Mesothelial cell of epicardium (in vitro differentiated cells): ENCODE measurements at places on chromosomes 3 and 15.

GRCh38 chr3:37125195-37126073, 48.9 kb downstream of the LRRFIP2 start:
- H3K27me3 ChIP-seq: no peaks in the 10 kb centered on the region
- peaks cover 4% of the 10 kb centered on the region for H3K4me1 ChIP-seq
- no peak overlapping the region for H3K4me3 ChIP-seq
- H3K36me3 ChIP-seq: peaks cover 7% of the 10 kb centered on the region
- no peak for DNase-seq

DNA sequence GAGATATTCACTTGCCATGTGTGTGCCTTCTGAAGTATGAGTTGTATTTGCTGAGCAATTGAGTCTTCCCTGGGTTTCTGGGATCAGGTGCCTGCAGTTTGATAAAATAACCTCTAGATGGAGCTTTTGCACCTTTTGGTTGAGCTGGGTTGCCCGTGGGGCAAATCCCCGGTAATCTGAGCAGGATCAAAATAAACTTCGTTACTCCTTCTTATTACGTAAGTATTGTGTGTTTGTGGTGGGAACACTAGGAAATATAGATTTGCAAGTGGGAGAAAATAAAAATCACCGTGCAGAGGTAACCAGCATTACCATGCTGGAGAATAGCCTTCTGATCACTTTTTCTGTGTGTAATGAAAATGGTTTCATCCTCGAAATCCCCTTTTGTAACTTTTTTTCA, 277.4 kb upstream of the NR2E3 start:
- no peak overlapping the region for H3K4me3 ChIP-seq
- H3K4me1 ChIP-seq: no peaks in the 10 kb centered on the region
- no peak for DNase-seq
- H3K27me3 ChIP-seq: no peaks in the 10 kb centered on the region
- H3K36me3 ChIP-seq: peaks cover 15% of the 10 kb centered on the region
- no peak overlapping the region for H3K27ac ChIP-seq

- peaks cover 1% of the 10 kb centered on the region for H3K27me3 ChIP-seq
- H3K27ac ChIP-seq: peak overlapping the region; percentile 72
- peaks cover 30% of the 10 kb centered on the region for H3K4me1 ChIP-seq
Measured at GRCh38 chr3:72176537-72177041, 391.6 kb upstream of the PROK2 start.

GRCh38 chr3:64438812-64439211, 213.5 kb upstream of the PRICKLE2 start:
- DNase-seq: no peak
- H3K4me3 ChIP-seq: no peak overlapping the region
- no peak overlapping the region for H3K27ac ChIP-seq
- peaks cover 13% of the 10 kb centered on the region for H3K36me3 ChIP-seq
- H3K4me1 ChIP-seq: peaks cover 57% of the 10 kb centered on the region
- peaks cover 20% of the 10 kb centered on the region for H3K27me3 ChIP-seq

DNA sequence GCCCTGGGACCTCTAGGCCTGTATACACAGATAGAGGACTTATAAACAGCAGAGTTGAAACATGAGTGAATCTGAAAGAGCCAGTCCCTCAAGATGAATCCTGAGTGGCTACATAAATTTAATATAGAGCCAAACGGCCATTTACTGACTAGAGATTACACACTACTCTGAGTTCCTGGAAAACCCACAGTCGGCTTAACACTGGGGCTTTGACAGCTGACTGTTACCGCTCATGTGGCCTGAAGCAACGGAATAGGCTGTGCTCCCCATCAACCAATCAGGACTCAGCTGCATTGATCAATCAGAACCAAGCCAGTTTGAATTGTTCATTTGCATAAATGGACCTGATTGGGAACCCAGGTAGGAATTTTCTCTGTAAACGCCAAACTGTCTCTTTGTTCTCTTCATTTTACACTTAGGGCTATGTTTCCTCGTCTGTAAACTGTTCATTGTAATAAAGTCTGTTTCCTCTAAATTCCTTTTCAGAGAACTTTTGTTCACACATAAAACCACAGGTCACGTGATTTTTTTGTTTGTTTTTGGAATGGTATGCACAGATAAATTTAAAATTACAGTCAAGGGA, 40.5 kb downstream of the CCNL1 start:
- DNase-seq: no peak
- no peak overlapping the region for H3K4me3 ChIP-seq
- no peaks in the 10 kb centered on the region for H3K27me3 ChIP-seq
- H3K27ac ChIP-seq: no peak overlapping the region
- peaks cover 17% of the 10 kb centered on the region for H3K4me1 ChIP-seq

GRCh38 chr3:5057272-5057671, 64.8 kb upstream of the ARL8B start:
- no peak overlapping the region for H3K4me3 ChIP-seq
- no peak for DNase-seq
- H3K27ac ChIP-seq: no peak overlapping the region
- no peaks in the 10 kb centered on the region for H3K36me3 ChIP-seq
- H3K4me1 ChIP-seq: peaks cover 25% of the 10 kb centered on the region

- H3K4me1 ChIP-seq: peaks cover 36% of the 10 kb centered on the region
- H3K27me3 ChIP-seq: peaks cover 17% of the 10 kb centered on the region
- H3K36me3 ChIP-seq: no peaks in the 10 kb centered on the region
- no peak for DNase-seq
Measured at GRCh38 chr3:115513416-115513800, 109.9 kb upstream of the GAP43 start.

DNA sequence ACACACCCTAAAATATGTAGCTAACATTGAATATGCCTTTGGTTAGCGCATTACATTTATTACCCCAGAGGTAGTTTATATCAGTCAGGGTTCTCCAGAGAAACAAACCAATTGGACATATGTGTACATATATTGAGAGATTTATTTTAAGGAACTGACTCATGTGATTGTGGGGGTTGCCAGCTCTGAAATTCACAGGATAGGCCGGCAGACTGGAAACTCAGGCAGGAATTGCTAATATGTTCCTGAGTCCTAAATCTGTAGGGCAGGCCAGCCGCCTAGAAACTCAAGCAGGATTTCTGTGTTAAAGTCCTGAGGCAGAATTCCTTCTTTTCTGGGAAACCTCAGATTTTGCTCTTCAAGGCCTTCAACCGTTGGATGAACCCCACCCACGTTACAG, 189.7 kb downstream of the CDIN1 start:
- H3K27me3 ChIP-seq: no peaks in the 10 kb centered on the region
- H3K27ac ChIP-seq: peak overlapping the region; percentile 15
- H3K36me3 ChIP-seq: peaks cover 29% of the 10 kb centered on the region

- H3K4me3 ChIP-seq: no peak overlapping the region
- H3K4me1 ChIP-seq: no peaks in the 10 kb centered on the region
- no peak overlapping the region for H3K27ac ChIP-seq
- H3K36me3 ChIP-seq: no peaks in the 10 kb centered on the region
Measured at GRCh38 chr3:183541738-183542137, 13.8 kb downstream of the KLHL6 start.

GRCh38 chr3:13626396-13626795, 77.5 kb downstream of the FBLN2 start:
- H3K27ac ChIP-seq: no peak overlapping the region
- no peaks in the 10 kb centered on the region for H3K36me3 ChIP-seq
- no peak for DNase-seq
- no peaks in the 10 kb centered on the region for H3K27me3 ChIP-seq
- H3K4me3 ChIP-seq: no peak overlapping the region
- H3K4me1 ChIP-seq: peaks cover 12% of the 10 kb centered on the region

- H3K27ac ChIP-seq: no peak overlapping the region
- peak overlapping the region; percentile 86 for H3K4me3 ChIP-seq
- no peaks in the 10 kb centered on the region for H3K36me3 ChIP-seq
- H3K27me3 ChIP-seq: no peaks in the 10 kb centered on the region
- peaks cover 46% of the 10 kb centered on the region for H3K4me1 ChIP-seq
Measured at GRCh38 chr15:88623061-88623460, 1.9 kb downstream of the AEN start.

DNA sequence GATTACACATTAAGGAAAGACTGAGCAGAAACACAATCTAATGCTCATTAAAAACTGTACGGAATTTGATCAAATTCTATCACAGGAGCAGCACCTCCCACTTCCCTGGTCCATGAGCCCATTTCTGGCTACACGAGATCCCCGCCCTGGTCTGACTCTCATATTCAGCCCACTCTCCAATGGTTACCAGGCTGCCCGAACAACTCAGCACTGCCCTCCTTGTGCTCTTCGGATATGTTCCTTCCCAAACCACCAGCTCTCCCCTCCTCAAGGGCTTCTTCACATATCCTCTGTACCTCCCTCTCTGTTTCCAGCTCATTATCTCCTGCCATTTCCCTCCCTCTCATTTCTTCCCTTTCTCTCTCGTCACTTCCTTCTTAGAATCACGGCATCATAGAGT, 180.5 kb downstream of the RSL24D1 start:
- H3K4me1 ChIP-seq: peaks cover 7% of the 10 kb centered on the region
- no peaks in the 10 kb centered on the region for H3K36me3 ChIP-seq
- H3K4me3 ChIP-seq: no peak overlapping the region

- no peak for DNase-seq
- H3K27me3 ChIP-seq: no peaks in the 10 kb centered on the region
- H3K36me3 ChIP-seq: peaks cover 2% of the 10 kb centered on the region
- no peak overlapping the region for H3K27ac ChIP-seq
- H3K4me1 ChIP-seq: no peaks in the 10 kb centered on the region
Measured at GRCh38 chr15:70916531-70916930, 23.9 kb downstream of the LRRC49 start.

GRCh38 chr3:43106293-43106628, 382 bp upstream of the POMGNT2 start:
- no peak for DNase-seq
- H3K4me1 ChIP-seq: peaks cover 10% of the 10 kb centered on the region
- H3K36me3 ChIP-seq: no peaks in the 10 kb centered on the region
- H3K27ac ChIP-seq: no peak overlapping the region

DNA sequence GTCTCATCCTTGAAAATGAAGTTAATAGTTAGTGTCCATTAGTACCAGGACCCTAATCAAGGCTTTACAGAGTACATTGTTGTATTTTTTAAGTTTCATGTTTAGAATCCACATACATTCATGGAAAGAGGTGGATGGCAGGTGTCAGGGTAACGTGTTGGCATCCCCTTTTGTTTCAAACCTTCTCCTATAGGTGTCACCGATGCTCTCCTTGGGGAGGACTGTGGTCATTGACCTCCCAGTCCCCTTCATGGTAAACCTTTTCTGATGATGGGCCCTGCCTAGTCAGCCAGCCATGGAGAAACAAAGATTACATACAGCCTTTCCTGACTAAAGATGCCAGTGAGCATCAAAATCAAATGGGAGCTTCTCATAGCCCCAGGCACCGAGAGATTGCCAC, 574.8 kb downstream of the AGBL1 start:
- DNase-seq: no peak
- peaks cover 8% of the 10 kb centered on the region for H3K4me1 ChIP-seq
- H3K27me3 ChIP-seq: peaks cover 2% of the 10 kb centered on the region

- peaks cover 13% of the 10 kb centered on the region for H3K4me1 ChIP-seq
- H3K27me3 ChIP-seq: no peaks in the 10 kb centered on the region
- DNase-seq: no peak
- H3K27ac ChIP-seq: no peak overlapping the region
- H3K4me3 ChIP-seq: no peak overlapping the region
Measured at GRCh38 chr3:35596335-35596995, 42.9 kb upstream of the ARPP21 start.

DNA sequence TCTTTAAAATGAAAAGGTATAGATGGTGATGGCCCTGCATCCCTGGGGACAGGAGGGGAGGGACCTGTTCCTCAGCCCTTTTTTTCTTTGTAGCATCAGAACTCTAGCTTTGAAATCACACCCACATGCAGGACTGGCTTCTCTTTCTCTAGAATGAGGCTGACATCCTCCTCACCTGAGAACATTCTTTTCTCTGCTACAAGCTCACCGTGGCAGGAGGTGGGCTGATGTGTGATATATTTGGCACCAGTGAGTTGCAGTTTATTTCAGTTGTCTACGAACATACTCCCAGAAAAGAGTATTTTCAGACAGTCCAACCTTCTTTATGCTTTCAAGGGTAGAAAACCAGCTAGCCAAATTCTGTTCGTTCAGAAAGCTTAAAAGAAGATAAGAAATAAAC, 43.6 kb upstream of the RARB start:
- DNase-seq: no peak
- H3K4me1 ChIP-seq: peaks cover 53% of the 10 kb centered on the region
- no peaks in the 10 kb centered on the region for H3K36me3 ChIP-seq
- H3K4me3 ChIP-seq: no peak overlapping the region

GRCh38 chr3:194067949-194068362, 68.0 kb upstream of the HES1 start:
- peaks cover 16% of the 10 kb centered on the region for H3K36me3 ChIP-seq
- no peak overlapping the region for H3K4me3 ChIP-seq
- H3K27ac ChIP-seq: no peak overlapping the region
- DNase-seq: no peak
- H3K4me1 ChIP-seq: peaks cover 14% of the 10 kb centered on the region
- peaks cover 1% of the 10 kb centered on the region for H3K27me3 ChIP-seq

GRCh38 chr3:171797265-171797679, 13.0 kb downstream of the PLD1 start:
- no peak overlapping the region for H3K27ac ChIP-seq
- no peaks in the 10 kb centered on the region for H3K27me3 ChIP-seq
- no peaks in the 10 kb centered on the region for H3K36me3 ChIP-seq

DNA sequence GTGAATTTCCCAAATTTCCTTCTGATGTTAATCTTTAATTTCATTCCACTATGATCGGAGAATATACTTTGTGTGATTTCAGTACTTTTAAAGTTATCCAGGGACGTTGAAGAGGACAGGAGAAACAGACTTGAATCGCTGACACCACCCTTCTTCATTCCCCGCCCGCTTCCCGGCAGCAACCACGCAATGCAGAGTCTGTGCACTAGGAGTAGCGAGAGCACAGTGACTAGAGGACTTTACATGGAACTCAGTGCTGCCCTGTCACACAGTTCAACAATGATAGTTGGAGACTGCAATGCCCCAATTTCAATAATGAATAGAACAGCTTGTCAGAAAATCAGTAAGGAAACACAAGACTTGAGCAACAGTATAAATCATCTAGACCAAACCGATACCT, 73.9 kb downstream of the RNF13 start:
- H3K4me3 ChIP-seq: no peak overlapping the region
- H3K4me1 ChIP-seq: peaks cover 9% of the 10 kb centered on the region
- no peaks in the 10 kb centered on the region for H3K27me3 ChIP-seq
- DNase-seq: no peak

DNA sequence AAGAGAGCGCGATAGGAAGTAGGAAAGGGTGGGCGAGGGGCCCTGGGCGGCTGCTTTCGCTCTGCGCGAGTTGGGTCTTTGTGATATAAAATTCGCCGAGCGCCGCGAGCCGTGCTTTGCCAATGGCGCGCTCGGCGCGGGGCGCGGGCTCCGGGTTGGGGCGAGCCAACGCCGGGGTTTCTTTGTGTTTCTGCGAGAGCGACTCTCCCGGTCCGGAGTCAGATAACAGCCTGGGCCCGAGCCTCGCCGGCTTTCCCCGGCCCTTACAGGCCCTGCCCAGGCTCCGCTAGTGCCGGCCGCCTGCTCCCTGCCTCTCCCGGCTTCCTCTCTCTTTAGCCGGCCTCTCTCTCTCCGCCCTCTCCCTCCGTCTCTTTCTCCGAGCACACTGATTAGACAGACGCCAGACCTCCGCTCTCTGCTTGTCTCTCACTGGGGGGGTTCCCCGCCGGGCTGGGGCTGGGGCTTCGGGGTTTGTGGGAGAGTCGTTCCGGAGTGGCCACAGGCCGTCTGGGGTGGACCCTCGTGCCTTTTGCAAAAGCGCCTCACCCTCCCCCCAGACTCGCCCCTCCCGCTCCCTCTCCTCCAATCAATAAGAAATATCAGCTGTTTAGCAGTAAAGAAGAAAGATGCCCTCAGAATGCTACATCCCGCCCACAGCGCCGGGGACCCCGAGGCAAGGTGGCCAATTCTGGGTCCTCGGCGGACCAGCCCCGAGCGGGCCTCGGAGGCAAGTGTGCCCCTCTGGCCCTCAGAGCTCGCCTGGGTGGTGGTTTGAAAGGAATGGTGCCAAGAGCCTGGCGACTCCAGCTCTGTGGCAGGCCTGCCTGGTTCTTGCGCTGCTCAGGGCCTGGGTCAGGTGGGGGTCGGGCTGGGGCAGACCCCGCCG, 2.9 kb downstream of the NR2F2 start:
- H3K27ac ChIP-seq: peak overlapping the region; percentile 98
- peaks cover 43% of the 10 kb centered on the region for H3K36me3 ChIP-seq
- H3K4me3 ChIP-seq: peak overlapping the region; percentile 89
- DNase-seq: peak; percentile 54
- no peaks in the 10 kb centered on the region for H3K27me3 ChIP-seq
